LHCN-M2 (cell line): ENCODE measurements at places on chromosomes 12 and 14.

- DNase-seq: peak; percentile 100
These were observed at the start of gene KRT80 for GRCh38 chr12:52191841-52192791. KRT80 (minus strand) TSS chr12:52192014; CDS start chr12:52191902, 112 bp downstream.

- DNase-seq: no peak
These were observed 9.2 kb downstream of the NKX2-1 start for GRCh38 chr14:36510874-36511273.

GRCh38 chr14:23433457-23433856 lies 2.0 kb downstream of the MYH7 start:
- DNase-seq: no peak

DNA sequence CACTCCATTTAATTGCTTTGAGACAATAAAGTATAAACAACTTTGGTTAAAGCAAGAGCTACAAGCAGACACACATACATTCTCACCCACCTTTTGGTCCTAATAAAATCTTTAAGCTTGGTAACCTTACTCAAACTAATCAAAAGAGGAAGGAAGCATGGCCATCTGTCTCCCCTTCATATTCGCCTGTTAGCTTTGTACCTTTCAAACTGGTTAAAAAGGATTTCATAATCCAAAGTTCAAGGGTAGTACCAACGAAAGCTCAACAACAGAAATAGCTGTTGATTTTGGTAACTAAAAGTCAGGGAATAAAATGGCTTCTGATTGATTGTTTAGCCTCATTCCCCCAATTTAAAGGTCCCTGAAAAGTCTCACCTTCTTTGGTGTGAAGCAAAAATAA lies 456.9 kb downstream of the BCAT1 start:
- no peak for DNase-seq

GRCh38 chr12:121829250-121829918 lies 25.6 kb downstream of the SETD1B start:
- DNase-seq: no peak

DNA sequence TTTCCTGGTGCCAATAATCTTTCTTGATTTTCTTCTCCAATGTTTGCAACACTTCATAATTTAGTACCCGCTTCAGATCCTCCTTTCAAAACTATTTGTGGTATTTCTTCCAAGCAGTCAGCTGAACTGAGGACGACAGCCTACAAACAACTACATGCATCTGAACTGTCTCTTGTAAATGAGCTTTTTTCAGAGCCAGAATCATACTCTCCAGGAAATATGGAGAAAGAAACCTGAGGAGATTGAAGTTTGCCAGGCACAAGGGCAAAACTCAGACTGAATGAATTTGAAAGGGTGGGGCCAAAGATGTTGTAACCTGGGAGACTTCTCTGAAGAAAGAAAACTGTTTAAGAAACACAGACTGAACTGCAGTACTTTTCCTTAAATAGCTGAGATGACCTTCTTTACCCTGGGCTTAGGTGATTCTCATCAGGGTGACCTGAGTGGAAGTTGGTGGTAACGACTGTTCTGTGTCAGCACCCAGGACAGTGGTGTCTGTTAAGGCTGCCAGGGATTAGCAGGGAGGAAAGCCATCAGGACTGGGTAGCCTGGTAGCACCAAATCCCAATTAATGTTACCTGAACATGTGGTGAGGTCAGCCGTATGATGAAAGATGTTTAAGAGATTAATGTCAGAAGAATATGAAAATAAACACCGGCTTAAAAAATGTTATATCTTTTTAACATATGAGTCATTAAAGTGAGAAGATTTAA lies 95.0 kb downstream of the TGFB3 start:
- DNase-seq: peak; percentile 12

GRCh38 chr12:124517260-124518050 lies 50.0 kb downstream of the NCOR2 start:
- peak; percentile 46 for DNase-seq

GRCh38 chr14:29165431-29165830 lies 398.8 kb downstream of the FOXG1 start:
- no peak for DNase-seq

DNA sequence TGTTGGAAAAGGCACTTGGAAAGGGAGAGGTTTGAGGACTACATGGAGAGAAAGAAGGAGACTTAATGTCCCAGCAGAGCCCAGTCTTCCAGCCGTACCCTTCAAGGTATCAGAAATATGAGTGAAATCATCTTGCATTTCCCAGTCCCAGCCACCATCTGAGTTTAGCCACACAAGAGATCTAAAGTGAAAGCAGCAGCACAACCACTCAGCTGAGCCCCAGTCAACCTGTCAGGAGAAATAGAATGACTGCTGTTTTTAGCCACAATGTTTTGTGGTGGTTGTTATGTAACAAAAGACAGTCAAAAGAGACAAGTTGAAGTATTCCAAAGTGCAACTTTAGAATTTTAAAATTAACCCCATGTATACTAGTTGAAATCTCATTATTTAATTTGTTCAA lies 28.0 kb downstream of the DERA start:
- no peak for DNase-seq

DNA sequence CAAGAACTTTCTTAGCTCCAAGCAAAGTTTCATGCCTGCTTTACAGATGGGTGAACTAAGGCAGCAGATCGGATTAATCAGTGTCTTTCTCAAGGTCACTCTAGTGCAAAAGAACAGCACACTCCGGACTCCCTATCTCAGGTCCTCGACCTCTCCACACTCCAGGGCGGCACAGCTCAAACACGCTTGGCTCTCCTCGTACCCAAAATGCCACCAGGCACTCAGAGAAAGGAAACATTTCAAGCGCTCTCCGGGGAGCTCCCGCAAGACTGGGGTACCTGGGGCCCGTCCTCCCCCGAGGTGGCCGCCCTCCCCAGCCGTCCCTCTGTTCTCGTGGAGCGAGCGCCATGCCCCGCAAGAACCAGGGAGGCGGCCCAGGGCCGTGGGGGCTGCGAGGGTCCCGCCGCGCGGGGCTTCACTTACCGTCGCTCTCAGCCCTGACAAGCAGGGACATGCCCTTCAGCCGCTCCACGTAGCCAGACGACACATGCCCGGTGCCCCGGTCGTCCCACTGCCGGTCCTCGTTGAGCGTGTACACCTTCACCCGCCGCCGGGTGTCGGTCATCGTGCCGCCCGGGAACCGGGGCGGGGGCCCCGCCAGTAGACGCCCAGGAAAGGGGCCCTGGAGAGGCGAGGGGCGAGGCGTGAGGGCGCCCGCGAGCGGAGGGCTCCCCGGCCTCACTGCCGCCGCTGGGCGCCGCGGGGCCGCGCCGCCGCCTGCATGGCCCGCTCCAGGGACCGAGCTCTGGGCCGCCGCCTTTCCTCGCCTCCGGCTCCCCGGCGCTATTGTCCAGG lies 830 bp downstream of the PPP4R3A start:
- DNase-seq: no peak

DNA sequence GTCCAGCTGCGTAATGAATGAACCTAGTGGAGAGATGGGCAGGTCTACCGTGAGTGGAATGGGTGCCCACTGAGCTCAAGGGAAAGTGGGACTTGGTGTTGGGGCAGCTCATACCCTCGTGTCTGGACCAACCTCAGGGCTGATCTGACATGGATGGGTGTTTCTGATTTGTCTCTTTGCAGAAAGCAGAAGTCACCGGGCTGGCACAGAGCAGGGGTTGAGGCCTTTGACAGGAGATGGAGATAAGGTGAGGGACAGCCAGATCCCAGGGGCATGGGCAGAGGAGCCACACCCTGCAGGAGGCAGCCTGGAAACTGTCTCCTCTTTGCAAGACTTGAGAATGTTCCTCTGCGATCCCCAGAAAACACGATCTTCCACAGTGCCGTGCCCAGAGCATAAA lies 20.9 kb upstream of the PPP1CC start:
- no peak for DNase-seq

- DNase-seq: no peak
These were observed 10.0 kb downstream of the HIP1R start for GRCh38 chr12:122845041-122845864.

DNA sequence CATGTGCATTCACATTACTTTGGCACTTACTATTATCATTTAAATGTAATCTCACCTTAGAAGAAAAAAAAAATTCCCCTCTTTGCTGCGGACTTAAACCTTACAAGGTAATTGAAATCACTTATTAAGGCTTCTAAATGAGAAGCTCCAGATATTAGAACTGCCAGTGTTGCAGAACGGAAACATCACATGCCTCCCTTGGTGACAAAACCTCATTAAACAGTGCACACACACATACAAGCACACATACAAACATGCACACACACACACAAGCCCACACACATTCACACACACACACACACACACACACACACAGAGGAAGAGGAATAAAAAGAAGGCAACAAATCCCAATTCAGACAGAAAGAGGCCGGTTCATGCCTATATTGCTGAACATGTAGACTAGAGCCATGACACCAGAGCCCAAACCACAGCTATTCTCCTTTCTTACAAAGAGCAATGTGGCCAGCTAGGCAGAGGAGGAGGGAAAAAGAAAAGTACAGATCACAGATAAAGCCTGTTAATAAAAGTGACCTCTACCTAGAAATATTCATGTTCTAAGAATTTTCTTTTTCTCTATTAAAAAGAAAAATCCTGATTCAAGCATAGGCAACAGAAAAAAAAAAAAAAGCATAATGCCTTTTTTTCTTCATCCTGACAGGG lies 405.2 kb upstream of the FLRT2 start:
- DNase-seq: no peak

- DNase-seq: no peak
These were observed 7.9 kb downstream of the EMG1 start for GRCh38 chr12:6978611-6979011.
